NCI-H2081 (cell line): ENCODE measurements at places on chromosomes 11 and 22.

- DNase-seq = no peak
These were observed 9.2 kb downstream of the PRR5 start for GRCh38 chr22:44711241-44711560.

DNA sequence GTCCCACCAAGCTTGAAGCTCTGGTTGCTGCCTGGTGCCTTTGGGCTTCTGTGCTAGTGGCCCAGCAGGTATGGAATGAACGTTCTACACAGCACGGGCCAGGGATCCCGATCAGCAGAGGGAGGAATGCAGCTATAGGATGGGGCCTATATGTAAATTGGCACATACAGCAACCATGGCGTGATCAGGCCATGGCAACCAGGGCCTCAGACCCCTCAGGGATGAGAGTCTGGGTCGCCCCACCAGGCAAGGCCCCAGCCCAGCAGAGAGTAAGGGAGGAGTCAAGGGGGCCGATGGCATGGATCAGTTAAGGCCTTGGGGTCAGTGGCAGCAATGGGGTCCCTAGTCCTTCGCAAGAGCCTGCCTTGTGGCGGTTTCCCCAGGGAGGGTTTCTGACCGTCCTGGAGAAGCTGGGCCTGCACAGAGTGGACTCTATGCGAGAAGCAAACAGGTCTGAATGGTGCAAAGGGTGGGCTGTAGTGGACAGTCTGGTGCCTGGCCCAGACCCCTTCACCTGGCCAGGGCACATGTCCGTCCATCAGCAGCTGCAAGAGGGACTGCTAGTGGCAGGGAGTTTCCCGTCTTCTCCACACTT is 98.6 kb downstream of the RPS6KA4 start:
- DNase-seq = no peak

DNA sequence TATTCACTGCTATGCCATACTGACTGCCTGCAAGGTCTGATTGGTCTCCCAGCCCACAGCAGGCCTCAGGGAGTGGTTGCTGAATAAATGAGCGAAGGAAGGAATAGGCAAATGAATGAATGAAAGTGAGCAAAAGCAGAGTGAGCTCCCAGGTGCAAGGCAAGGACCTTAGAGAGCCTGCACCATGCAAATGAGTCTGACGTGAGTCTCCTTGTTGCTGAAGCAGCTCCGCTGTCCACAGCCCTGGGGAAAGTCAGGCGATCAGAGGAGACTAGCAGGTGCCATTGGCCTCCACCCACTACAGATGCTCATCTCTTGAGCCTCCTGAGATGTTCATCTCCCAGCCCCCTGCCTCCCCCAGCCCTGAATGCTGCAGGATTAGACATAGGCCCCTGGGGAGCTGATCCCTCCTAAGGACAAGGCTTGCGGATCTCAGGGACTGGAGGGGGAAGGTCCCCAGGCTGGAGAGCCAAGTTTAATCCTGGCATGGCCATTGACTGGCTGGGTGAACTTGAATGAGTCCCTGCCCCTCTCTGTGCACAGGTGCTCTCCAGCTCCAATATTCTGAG is 22.1 kb downstream of the GDPD5 start:
- DNase-seq = no peak

DNA sequence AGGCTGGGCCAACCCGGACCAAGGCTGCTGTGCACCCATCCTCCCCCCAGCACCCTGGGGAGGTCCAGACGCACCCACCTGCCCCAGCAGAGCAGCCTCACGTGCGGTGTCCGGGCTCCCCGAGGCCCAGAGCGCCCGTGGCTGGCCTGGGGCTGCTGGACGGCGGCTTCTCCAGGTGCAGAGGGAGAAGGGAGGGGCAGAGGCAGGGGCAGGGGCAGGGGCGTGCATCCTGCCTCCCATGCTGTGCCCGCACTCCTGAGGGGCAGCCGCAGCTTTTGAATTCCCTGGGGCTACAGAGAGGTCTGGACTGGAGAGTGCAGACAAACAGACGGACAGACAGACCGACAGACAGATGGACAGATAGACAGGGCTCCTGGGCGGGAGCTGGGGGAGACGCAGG is 83.6 kb upstream of the PRR5 start:
- DNase-seq = no peak
